Activated T-cell treated with anti-CD3 and anti-CD28 coated beads, Interleukin-2, amount 50 U/mL, for 4 hours (primary cell): ENCODE measurements at places on chromosomes 4 and X. TPM values are rescaled to one million over a fixed set of nuclear protein-coding genes. Genes with fewer than 3 reads are reported as not detected.
A peak's percentile ranks its signal among the peaks of the same experiment; 100 is the strongest.

The CNKSR2 gene
- total RNA-seq, result 9.0 TPM

The PHEX gene
- 8.0 TPM for total RNA-seq

The TMEM185A gene
- total RNA-seq, result 14.7 TPM

The GYG2 gene
- not detected for total RNA-seq

The RXFP1 gene
- total RNA-seq, result not detected

The SMIM10L2A gene
- total RNA-seq, result 0.38 TPM

The PHOX2B gene
- total RNA-seq, result not detected

The MEPE gene
- total RNA-seq, result not detected

The LDOC1 gene
- total RNA-seq, result 5.8 TPM

The PABPC4L gene
- not detected for total RNA-seq

The SSX2B gene
- not detected for total RNA-seq

The RASL11B gene
- total RNA-seq, result 0.26 TPM

DNA sequence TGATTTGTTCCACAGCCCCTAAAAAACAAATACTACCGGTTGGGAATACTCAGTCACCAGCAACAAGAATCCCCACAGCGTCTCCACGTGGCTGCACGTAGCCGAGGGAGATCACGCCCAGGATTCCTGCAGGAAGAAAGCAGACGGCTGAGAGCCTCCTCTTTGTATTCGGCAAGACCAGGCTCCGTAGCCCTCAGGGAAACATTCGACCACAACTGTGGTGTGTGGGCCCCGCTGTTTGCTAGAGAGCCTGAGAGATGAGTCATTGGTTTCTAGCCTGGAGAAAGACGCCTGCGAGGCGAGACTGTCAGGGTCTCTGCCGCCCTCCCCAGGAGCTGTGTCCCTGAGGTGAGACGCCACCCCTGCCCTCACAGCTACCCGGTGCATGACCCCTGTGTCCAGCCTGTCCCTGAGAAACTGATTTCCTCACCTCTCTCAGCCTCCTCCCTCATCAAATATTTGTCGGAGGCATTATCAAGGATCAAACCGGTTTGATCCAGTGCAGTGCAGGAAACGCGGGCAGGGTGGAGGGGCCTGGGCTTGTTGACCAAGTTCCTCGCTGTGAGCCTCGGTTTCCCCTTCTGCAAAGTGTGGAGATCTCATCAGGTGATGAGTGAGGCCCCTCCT is 4.7 kb upstream of the S100P start:
- DNase-seq, result peak; percentile 66

DNA sequence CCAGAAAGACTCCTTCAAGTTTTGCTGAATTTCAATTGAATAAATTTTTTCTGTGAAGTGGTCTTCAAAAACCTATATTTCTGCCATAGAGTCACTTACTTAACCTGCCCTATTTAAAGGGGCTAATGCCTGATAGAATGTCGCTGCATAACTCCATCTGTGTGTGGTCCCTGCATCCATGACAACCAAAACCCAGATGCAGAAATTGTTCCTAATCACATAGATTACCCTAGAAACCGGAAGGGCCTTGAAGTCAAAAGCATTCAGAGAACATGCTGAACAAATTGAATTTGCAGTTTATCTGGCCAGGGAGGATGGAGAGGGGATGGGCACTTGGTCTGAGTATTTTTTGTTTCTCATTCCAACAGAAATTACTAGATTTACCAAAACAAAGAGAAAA is 1.5 kb upstream of the PARM1 start:
- DNase-seq, result no peak

DNA sequence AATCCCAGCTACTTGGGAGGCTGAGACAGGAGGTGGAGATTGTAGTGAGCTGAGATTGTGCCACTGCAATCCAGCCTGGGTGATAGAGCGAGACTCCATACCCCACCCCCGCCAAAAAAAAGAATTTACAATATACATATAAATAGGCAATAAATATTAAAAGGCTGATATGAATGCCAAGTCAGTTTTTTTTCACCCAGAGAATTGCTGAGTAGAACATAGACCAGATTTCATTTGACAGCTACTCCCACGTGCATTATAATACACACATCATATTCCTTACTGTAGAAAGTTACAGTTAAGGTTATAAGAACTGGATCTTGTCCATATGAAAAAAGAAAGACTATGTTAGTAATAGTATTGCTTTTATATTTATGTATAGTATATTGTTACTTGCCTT is 18.7 kb upstream of the CCNI start:
- DNase-seq, result no peak

GRCh38 chr4:69362351-69362750 is 82.1 kb downstream of the UGT2B28 start:
- DNase-seq, result no peak

- DNase-seq, result no peak
These were observed 28.9 kb upstream of the WDR17 start for GRCh38 chr4:176036585-176037205.

DNA sequence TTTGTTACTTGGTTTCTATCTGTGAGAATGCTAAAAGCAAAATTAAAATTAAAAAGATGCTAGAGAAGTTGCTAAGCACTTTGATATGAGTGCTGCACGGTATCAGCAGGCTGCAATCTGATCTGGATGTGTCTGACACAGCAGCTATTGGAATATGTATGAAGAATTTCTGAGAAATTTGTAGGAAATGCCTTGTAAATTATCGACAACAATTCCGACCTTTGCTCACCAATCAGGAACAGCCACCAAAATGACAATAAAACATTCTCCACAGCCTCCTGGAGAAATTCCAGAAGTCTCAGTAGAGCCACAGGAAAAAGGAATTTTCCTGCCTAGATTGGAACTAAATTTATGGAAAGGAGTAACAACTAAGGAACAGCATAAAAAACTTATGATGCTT is 82.5 kb downstream of the TIGD2 start:
- no peak for DNase-seq

GRCh38 chr4:84218031-84218430 is 281.1 kb downstream of the NKX6-1 start:
- no peak for DNase-seq

DNA sequence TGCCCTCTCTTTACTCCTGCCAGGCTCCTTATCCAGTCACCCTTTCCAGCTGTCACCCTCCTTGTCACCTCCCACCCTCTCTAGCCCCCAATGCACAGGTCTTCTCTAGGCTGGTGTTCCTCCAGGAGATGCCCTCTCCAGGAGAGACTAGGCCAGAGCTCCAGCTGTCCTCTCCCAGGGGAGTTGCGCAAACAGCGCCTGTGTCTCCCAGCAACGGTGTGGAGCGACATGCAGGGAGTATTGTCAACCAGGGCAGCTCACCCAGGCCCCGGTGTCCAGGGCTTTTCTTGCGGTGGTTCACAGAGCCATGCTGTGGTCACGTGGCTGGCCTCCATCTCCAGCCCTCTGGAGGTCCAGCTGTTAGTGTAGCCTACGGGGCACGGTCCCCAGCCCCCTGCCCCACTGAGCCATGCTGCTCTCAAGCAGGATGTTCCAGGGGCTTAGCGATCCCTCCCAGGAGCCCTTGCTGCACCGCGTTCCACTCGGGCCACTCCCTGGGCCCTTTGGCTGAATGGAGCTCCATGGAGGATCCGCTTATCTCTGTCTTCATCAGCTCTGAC is 34.8 kb downstream of the CCNQ start:
- no peak for DNase-seq

- DNase-seq, result no peak
These were observed 188.9 kb upstream of the IL1RAPL1 start for GRCh38 chrX:28398342-28398741.

GRCh38 chr4:22668301-22668700 is 24.4 kb upstream of the GBA3 start:
- no peak for DNase-seq

GRCh38 chr4:101295691-101296090 is 51.6 kb downstream of the PPP3CA start:
- no peak for DNase-seq

DNA sequence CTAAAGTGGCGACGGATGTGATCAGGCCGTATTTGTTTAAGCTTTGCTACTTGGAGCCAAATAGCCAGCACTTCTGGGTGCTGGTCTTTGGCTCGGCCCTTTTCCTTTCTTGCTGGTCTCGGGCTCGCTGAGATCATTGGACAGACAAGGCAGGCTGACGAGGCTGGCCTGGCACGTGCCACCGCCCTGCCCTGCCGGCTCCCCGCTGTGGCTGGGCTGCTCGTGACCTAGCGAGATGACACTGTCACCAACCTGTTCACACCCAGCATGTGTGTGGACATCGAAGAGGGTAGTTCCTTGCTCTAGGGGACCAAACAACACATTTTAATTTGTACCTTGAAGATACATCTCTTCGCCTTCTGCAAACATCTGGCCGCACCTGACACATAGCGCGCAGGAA is 98.0 kb downstream of the ABLIM2 start:
- no peak for DNase-seq

- no peak for DNase-seq
These were observed 34.5 kb upstream of the PPM1K start for GRCh38 chr4:88318751-88319350.

- DNase-seq, result no peak
These were observed 23.0 kb upstream of the PGM2 start for GRCh38 chr4:37803348-37803973.
